ENCODE measurements at places on chromosomes 5 and 9. TPM values are rescaled to one million over a fixed set of nuclear protein-coding genes. Genes with fewer than 3 reads are reported as not detected.

GRCh38 chr9:69382135-69382534 lies 57.1 kb downstream of the ENTREP1 start:
- no peak for DNase-seq

DNA sequence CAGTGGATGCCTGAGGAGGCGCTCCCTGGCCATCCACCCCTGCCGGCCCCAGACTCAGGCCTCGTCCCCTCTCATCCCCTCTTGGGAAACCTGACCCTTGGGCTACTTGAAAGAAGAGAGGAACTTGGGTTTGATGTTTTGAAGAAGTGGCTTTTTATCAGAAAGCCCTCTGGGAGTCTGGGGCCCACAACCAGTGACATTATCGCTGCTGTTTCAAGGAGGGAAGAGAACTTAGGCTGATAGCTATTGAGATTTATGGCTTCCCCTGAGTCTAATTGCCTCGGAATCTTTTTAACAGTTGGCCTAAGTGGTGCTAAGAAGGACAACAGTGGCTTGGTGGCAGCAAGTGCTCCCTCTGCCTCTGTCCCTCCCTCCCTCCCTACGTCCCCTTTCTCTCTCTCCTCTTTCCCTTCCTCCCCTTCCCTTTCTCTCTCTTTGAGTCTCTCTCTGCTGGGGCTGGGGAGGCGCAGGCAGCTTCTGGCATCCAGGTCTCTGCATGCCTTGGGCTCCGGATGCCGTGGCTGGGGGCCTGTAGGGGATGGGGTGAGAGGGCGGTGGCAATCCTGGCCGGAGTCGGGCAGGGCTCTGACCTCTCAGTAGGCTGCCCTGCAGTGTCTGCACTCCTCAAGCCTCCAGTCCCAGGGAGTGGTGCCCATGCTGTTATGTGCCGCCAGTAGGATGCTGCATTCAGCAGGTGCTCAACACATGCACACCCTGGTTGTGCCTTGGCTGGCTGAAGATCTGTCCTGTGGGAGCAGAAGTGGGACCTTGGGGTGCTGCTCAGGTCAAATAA lies 49.6 kb upstream of the RXRA start:
- no peak for DNase-seq

DNA sequence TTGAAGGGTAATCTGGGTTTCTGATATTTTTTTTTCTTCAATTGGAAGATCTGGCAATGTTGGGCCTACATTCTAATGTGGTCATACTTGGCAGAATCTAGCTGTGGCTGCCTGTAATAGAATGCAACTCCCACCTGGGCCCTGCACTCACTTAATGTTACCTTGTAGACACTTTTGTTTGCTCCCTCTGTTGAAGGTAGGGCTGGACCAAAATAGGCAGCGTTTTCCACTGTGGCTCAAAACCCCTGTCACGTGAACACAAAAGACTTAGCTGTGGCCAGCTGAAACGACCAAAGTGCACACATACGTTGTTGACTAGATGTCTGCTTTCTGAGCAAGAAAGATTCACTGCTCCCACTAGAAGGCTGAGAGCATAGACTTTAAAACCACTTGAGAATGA lies 117.6 kb upstream of the HMHB1 start:
- DNase-seq = no peak

Gene IL7R
- total RNA-seq = 5.7 TPM

- no peak for DNase-seq
Observed at GRCh38 chr5:163604013-163604412, 98.6 kb downstream of the MAT2B start.
